ENCODE measurements at places on chromosomes 4 and X.

- no peaks in the 10 kb centered on the region for H3K4me1 ChIP-seq
- no peak for DNase-seq
- H3K36me3 ChIP-seq = no peaks in the 10 kb centered on the region
- no peak overlapping the region for H3K27ac ChIP-seq
Measured at GRCh38 chrX:107226757-107227156, 20.3 kb downstream of the DNAAF6 start.

DNA sequence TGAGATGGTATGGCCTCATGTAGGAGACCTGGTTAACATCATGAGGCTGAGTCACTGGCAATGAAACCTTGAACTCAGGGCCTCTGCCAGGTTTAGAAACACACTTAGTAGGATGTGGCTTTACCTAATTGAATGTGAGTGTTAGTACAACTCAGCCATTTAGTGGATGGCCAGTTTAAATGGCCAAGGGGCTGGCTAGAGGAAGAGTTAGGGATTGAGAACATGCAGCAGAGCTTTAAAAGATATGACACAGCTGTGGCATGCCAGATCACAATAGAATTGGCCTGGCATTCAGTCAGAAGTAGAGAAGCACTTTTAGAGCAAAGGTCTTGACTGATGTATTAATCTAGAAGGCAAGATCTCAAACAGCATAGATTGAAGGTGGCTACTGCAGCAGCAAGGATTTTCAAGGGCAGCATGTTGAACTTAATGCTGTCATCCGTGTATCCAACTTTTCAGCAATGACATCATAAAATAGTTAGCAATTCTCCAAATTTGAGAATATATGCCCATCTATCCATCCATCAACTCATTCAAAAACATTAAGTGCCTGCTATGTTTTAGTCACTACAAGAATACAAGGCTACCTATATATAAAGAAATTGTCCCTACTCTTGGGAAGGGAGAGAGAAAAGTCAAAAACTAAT, 170.4 kb downstream of the FRAS1 start:
- H3K27ac ChIP-seq = no peak overlapping the region
- peaks cover 8% of the 10 kb centered on the region for H3K36me3 ChIP-seq
- no peaks in the 10 kb centered on the region for H3K27me3 ChIP-seq

- no peak for DNase-seq
- H3K4me1 ChIP-seq = peaks cover 33% of the 10 kb centered on the region
- H3K27me3 ChIP-seq = no peaks in the 10 kb centered on the region
Measured at GRCh38 chr4:85780664-85781063, 305.7 kb downstream of the ARHGAP24 start.

- no peak for DNase-seq
- no peaks in the 10 kb centered on the region for H3K36me3 ChIP-seq
- no peaks in the 10 kb centered on the region for H3K27me3 ChIP-seq
- H3K4me3 ChIP-seq = no peak overlapping the region
- H3K4me1 ChIP-seq = no peaks in the 10 kb centered on the region
Measured at GRCh38 chrX:37701588-37701987, 16.0 kb downstream of the XK start.

DNA sequence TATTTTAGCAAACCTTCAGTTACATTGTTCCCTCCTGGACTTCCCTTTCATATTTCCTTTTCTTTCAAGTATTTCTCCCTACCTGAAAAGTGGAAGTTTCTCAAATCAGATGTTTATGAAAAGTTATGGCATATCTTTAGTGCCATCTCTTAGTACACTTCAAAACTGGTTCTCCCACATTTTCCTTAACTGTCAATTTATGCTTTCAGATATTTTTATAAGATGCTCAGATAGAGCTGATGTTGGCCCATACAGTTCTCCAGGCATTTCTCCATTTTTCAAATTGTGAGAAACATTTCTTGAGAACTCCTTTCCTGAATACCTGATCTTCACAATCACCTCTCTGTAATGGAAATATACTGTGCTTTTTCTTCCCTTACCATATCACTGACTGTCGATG, 32.5 kb upstream of the AP1AR start:
- H3K4me3 ChIP-seq = no peak overlapping the region
- no peaks in the 10 kb centered on the region for H3K36me3 ChIP-seq
- H3K4me1 ChIP-seq = no peaks in the 10 kb centered on the region
- DNase-seq = no peak

DNA sequence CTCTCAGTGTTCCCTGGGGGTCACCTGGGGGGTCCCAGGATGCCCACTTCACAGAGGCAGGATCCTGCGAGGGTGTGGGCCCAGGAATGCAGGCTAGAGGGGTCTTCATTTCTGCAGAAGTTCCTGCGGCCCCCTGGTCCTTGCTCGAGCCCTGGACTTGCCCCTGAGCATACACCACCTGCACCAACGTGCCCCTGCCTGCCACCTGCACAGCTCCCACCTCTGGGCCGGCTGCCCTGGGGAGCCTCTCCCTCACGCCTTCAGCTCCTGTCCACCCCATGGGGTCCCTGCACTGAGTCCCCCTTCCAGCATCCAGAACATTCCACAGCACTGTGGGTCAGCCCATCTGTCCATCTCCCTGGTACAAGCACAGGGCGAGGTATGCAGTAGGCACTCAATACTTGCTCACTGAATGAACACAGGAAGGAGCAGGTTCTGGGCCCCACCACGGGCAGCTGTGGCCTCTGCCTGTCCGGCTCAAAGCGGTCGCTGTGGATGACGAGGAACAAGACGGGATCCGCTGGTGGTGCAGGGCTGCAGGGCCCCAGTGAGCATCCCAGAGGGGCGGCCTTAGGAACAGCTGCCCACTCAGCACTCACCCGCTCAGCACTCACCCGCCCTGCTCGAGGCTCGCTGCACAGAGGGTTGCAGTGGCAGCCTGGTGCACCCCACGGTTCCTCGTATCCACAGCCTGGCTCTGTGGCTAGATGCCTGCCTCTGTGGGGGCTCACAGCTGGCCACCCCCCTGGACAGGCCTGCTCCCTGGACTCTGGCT, 70.5 kb upstream of the MXD4 start:
- H3K27me3 ChIP-seq = peaks cover 6% of the 10 kb centered on the region
- DNase-seq = no peak
- H3K36me3 ChIP-seq = no peaks in the 10 kb centered on the region
- H3K4me1 ChIP-seq = no peaks in the 10 kb centered on the region
- H3K4me3 ChIP-seq = no peak overlapping the region

DNA sequence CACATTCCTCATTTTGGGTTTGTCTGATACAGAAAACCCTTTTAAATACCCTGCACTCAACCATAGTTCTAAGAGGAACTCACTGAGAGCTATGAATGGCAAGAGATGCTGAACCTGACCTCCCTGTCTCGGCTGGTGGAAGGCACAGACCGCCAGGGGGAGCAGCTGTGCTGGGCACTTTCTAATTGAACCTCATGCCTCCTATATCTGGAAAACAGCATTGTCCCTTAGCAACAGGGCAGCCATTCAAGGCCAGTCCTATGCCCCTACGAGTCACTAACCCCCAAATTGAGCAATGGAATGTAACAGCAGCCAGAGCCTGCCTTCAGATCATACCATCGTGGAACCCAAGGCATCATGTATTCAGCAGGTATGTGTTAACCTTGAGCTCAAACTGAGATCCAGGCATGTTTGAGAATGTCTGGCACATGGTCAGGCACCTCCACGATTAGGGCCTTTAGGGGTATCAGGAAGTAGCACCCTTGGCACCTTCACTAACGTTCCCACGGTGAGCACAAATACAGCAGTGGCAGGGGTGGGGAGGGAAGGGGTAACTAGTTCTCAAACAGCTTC, 5.1 kb downstream of the USP27X start:
- H3K27ac ChIP-seq = peak overlapping the region; percentile 14
- H3K27me3 ChIP-seq = no peaks in the 10 kb centered on the region
- DNase-seq = no peak
- H3K4me1 ChIP-seq = peaks cover 10% of the 10 kb centered on the region
- H3K4me3 ChIP-seq = peak overlapping the region; percentile 55

- H3K4me3 ChIP-seq = no peak overlapping the region
- no peaks in the 10 kb centered on the region for H3K4me1 ChIP-seq
- no peak overlapping the region for H3K27ac ChIP-seq
- H3K27me3 ChIP-seq = no peaks in the 10 kb centered on the region
- H3K36me3 ChIP-seq = peaks cover 5% of the 10 kb centered on the region
Measured at GRCh38 chrX:97200454-97200853, 316.7 kb downstream of the RPA4 start.

DNA sequence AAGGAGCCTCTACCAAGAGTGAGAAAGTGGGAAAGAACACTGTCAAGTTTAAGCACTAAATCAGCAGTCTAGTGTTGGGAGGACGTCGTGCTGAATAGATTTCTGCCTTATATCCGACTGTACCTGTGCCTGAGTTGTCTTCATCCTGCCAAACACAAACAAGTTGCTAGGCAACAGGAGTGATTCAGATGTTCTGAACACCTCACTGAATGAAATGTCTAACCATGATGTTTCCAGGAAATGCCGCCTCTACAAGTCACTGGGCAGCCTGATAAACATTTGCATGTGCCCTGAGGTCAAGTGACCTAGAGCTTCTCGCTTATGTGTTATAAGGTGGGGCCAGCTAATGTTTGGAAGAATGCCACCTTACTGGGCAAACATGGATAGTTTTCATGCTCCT, 37.9 kb downstream of the SGMS2 start:
- peaks cover 7% of the 10 kb centered on the region for H3K36me3 ChIP-seq
- H3K4me3 ChIP-seq = no peak overlapping the region
- H3K27me3 ChIP-seq = no peaks in the 10 kb centered on the region
- H3K4me1 ChIP-seq = peaks cover 9% of the 10 kb centered on the region
- peak overlapping the region; percentile 35 for H3K27ac ChIP-seq

GRCh38 chr4:40728333-40728732, 21.4 kb upstream of the NSUN7 start:
- H3K4me1 ChIP-seq = peaks cover 10% of the 10 kb centered on the region
- DNase-seq = no peak
- H3K36me3 ChIP-seq = no peaks in the 10 kb centered on the region
- no peaks in the 10 kb centered on the region for H3K27me3 ChIP-seq
- H3K27ac ChIP-seq = peak overlapping the region; percentile 42
- no peak overlapping the region for H3K4me3 ChIP-seq

DNA sequence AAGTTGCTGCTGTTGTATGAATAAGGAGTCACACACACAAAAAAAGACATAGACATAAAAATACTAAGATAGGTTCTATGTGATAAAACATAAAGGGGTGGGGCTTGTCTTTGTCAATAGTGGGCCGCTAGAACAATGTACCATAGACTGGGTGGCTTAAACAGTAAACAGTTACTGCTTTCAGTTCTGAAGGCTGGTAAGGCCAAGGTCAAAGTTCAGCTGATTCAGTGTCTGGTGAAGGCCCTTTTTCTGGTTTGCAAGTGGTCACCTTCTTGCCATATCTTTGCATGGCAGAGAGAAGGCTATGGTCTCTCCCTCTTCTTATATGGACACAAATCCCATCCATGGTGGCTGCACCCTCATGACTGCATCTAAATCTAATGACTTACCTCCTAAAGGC, 1980.7 kb downstream of the PCDH7 start:
- H3K4me1 ChIP-seq = no peaks in the 10 kb centered on the region
- no peaks in the 10 kb centered on the region for H3K36me3 ChIP-seq
- H3K27me3 ChIP-seq = no peaks in the 10 kb centered on the region
- no peak overlapping the region for H3K27ac ChIP-seq
- H3K4me3 ChIP-seq = no peak overlapping the region

Data from type B pancreatic cell (in vitro differentiated cells).